Subcutaneous preadipocyte (primary cell): ENCODE measurements at places on chromosomes 3 and 15. TPM values are rescaled to one million over a fixed set of nuclear protein-coding genes. Genes with fewer than 3 reads are reported as not detected.

CACNA2D2 gene
- total RNA-seq = not detected in 2 replicates

FURIN gene
- 30.1 and 50.8 TPM in 2 replicates for total RNA-seq

GHRL gene
- total RNA-seq = not detected in 2 replicates

CHRNA7 gene
- under 0.01 TPM in 2 replicates for total RNA-seq

MYH15 gene
- 0.37 and 0.78 TPM in 2 replicates for total RNA-seq

OSTN gene
- not detected in 2 replicates for total RNA-seq

TLR9 gene
- not detected in 2 replicates for total RNA-seq

WNT5A gene
- 7.0 and 25.6 TPM in 2 replicates for total RNA-seq

UQCRC1 gene
- 316 and 340 TPM in 2 replicates for total RNA-seq

ARPP21 gene
- total RNA-seq = not detected in 2 replicates

RASGRP1 gene
- total RNA-seq = not detected in 2 replicates

CYP1A1 gene
- total RNA-seq = under 0.01 and 0.37 TPM in 2 replicates

C3orf85 gene
- not detected in 2 replicates for total RNA-seq

RNF111 gene
- total RNA-seq = 23.5 and 32.1 TPM in 2 replicates

ACTC1 gene
- total RNA-seq = not detected in 2 replicates

CCR2 gene
- not detected in 2 replicates for total RNA-seq

CFAP44 gene
- 2.2 and 3.3 TPM in 2 replicates for total RNA-seq

PARP3 gene
- 19.2 and 29.4 TPM in 2 replicates for total RNA-seq

MST1 gene
- total RNA-seq = 3.3 and 4.8 TPM in 2 replicates

EPHB1 gene
- 0.20 and 0.73 TPM in 2 replicates for total RNA-seq

ZDHHC23 gene
- total RNA-seq = under 0.01 and 0.39 TPM in 2 replicates

GNAI2 gene
- 231 and 232 TPM in 2 replicates for total RNA-seq

ATP2C1 gene
- total RNA-seq = 67.6 and 70.9 TPM in 2 replicates

B3GALNT1 gene
- 7.3 and 17.8 TPM in 2 replicates for total RNA-seq

SLITRK3 gene
- not detected in 2 replicates for total RNA-seq

RBPMS2 gene
- under 0.01 TPM in 1 of 2 replicates, not detected in the other for total RNA-seq

RGMA gene
- 1.6 and 2.9 TPM in 2 replicates for total RNA-seq

ITGA11 gene
- 0.20 and 0.37 TPM in 2 replicates for total RNA-seq

ADAMTS7 gene
- total RNA-seq = 12.1 and 19.0 TPM in 2 replicates

SEMA3F gene
- 0.73 and 6.5 TPM in 2 replicates for total RNA-seq

C3orf20 gene
- not detected in 2 replicates for total RNA-seq

CCDC9B gene
- total RNA-seq = 2.7 and 2.9 TPM in 2 replicates
